ENCODE measurements at places on chromosomes 12 and 14.
A peak's percentile ranks its signal among the peaks of the same experiment; 100 is the strongest.

- DNase-seq, result no peak
Measured at GRCh38 chr12:123253641-123254459, 17.8 kb downstream of the CDK2AP1 start.

DNA sequence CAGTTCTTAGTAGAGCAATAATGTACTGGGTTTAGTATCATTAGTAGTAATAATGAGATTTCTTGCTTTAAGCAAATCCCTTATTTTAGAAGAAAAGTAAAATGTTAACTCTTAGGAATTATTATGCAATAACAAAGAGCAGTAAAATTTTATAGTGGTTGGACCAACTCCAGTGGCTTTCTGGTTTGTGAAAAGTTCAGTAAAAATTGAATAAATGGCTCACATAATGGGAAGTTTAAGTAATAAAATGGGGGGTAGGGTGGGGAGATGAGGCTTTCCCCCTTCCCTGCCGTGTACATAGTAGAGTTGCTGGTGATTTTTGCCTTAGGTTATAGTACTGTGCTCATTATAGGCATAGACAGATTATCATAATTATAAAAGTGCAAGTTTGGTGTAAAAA, 250.5 kb upstream of the ATP2B1 start:
- DNase-seq, result no peak

- peak; percentile 12 for DNase-seq
Measured at GRCh38 chr12:61385771-61386170, 874.4 kb upstream of the USP15 start.

GRCh38 chr12:18932715-18933114, 194.8 kb downstream of the CAPZA3 start:
- DNase-seq, result peak; percentile 58

DNA sequence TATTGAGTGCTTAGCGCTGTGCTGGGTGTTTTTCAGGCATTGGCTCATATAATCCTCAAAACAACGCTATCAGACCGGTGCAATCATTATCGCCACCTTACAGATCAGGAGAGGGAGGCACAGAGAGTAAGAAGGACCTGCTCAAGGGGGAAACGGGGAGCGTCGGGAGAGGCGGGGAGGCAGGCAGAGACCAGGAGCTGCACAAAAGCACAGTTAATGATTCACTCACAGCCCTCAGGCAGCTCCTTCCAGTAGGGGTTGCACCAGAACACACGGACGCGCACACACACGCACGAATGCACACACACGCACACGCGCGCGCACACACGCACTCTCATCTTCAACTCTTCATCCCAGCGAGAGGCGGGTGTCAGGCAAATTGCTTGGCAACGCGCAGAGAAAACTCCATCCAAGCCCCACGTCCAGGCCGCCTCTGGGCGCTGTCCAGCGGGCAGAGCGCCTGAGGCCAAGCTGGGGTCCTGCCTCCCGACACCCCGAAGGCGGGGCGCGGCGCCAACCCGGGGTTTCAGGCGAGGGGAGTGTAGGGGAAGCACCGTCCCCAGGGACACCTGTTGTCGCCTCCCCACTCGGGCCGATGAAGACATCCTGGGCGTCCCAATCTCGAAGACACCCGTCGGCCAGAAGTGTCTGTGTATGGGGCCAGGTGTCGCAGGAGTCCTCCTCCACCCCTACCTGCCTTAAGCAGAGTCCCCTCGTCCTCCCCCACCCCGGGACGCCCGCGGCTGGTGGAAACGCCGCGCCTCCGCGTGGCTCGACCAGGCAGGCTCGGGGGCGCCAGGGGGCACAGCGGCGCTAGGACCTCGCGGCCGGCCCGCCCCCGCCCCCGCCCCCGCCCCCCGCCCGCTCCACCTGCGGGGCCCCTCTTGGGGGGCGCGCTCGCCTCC, 35.5 kb upstream of the STON2 start:
- DNase-seq, result no peak

Data from fibroblast of mammary gland (primary cell).